ENCODE measurements at places on chromosomes 2 and 18.

- DNase-seq, result no peak
These were observed 82.2 kb upstream of the CDKL4 start for GRCh38 chr2:39325966-39326365.

GRCh38 chr2:233444501-233444900, 90.2 kb downstream of the DGKD start:
- DNase-seq, result no peak

- DNase-seq, result no peak
These were observed 549.9 kb upstream of the ACVR2A start for GRCh38 chr2:147294825-147295392.

DNA sequence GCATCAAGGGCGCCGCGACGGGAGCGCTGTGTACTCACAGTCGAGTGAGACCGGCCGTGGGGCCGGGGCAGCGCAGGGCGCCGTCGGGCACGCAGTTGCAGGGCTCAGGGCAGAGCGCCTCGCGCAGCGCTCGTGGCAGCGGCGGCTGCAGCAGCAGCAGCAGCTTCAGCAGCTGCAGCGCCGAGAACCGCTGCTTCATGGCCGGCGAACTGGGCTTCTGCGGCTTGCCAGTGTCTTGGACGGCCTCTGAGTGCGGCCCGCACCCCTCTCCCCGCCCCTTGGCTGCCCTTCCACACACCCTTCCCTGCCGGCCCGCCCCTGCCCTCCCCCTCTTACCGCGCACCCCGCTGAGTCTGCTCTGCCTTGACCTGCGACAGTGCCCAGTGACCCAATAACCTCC, at the start of gene LHCGR:
Gene LHCGR (minus strand): TSS at position 252 of the 400 bp plus-strand sequence. CDS start 53 bp downstream, at position 199.
- no peak for DNase-seq

Data from T-cell (primary cell).